ENCODE measurements at places on chromosomes 1 and 21.

GRCh38 chr1:241635556-241636152 is 4.5 kb downstream of the CHML start:
- no peak for DNase-seq

- DNase-seq = no peak
Observed at GRCh38 chr21:25359724-25360123, 247.6 kb downstream of the MRPL39 start.

GRCh38 chr1:89271341-89272015 is 1.2 kb downstream of the GBP5 start:
- DNase-seq = no peak

DNA sequence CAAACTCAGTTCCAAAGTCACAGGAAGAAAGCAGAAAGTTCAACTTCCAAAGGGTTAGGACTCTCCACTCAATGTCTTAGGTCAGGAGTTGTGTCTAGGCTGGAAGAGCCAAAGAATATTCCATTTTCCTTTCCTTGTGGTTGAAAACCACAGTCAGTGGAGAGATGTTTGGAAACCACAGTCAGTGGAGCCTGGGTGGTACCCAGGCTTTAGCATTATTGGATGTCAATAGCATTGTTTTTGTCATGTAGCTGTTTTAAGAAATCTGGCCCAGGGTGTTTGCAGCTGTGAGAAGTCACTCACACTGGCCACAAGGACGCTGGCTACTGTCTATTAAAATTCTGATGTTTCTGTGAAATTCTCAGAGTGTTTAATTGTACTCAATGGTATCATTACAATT is 11.7 kb downstream of the ATF3 start:
- no peak for DNase-seq

DNA sequence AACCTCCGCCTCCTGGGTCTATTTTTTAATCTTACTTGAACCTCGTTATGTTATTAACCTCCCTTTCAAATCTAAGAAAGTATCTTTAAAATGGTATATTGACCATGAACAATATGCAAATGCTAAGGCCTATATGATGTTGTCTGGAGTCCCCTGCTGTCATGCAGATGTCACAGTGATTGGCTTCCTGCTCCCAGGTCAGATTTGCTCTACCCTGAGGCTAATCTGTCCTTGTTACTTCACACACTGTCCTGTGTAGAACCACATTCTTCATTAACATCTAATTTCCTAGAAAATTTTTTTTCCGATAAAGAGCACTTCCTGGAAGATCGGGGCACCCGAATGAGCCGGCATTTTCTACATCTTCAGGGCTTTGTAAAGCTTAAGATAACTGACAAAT is 306.6 kb downstream of the MRPL39 start:
- no peak for DNase-seq

- no peak for DNase-seq
Observed at GRCh38 chr1:95730986-95731385, 497.0 kb downstream of the RWDD3 start.

DNA sequence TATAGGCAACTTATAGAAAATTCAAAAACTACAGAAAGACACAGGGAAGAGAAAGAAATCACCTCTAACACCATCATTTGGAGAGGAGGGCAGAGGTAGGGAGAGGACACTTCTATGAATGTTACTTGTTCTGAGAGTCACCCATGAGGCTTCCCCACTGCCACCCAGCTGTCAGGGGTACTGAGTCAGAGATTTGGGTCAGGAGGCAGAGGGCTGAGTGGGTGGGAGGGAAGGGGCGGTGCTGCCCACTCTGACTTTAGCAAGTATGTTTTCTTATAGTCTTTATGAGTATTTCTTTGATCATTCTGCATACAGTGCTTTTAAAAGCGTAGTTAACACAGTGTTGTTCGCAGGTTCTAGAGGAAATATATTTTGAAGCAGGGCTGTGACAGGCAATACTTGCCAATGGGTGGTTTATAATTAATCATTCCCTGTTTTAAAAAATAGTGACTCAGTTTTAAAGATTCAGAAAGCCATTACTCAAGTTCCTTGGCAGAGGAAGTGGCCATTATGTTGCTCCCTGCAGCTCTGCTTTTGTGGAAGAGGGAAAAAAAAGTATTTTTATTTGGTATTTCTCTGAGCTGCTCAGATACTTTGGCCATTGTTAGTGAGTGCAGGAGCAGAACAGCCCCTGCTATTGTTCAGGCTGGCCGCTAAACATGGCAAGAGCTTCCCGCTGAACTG is 18.3 kb downstream of the IL6R start:
- DNase-seq = no peak

GRCh38 chr1:203089651-203090045 is 3.8 kb upstream of the MYOG start:
- no peak for DNase-seq

GRCh38 chr1:199665371-199665770 is 362.1 kb upstream of the NR5A2 start:
- DNase-seq = no peak

- peak; percentile 78 for DNase-seq
Observed at GRCh38 chr1:205977402-205978014, 25.7 kb downstream of the RAB7B start.
